Activated naive CD4-positive, alpha-beta T cell treated with anti-CD3 and anti-CD28 coated beads for 36 hours (primary cell): ENCODE measurements at places on chromosomes 5 and 9. TPM values are rescaled to one million over a fixed set of nuclear protein-coding genes. Genes with fewer than 3 reads are reported as not detected.

- DNase-seq, result no peak
Observed at GRCh38 chr9:134278286-134278685, 48.0 kb upstream of the RXRA start.

- no peak for DNase-seq
Observed at GRCh38 chr5:124941051-124942049, 194.9 kb upstream of the ZNF608 start.

DNA sequence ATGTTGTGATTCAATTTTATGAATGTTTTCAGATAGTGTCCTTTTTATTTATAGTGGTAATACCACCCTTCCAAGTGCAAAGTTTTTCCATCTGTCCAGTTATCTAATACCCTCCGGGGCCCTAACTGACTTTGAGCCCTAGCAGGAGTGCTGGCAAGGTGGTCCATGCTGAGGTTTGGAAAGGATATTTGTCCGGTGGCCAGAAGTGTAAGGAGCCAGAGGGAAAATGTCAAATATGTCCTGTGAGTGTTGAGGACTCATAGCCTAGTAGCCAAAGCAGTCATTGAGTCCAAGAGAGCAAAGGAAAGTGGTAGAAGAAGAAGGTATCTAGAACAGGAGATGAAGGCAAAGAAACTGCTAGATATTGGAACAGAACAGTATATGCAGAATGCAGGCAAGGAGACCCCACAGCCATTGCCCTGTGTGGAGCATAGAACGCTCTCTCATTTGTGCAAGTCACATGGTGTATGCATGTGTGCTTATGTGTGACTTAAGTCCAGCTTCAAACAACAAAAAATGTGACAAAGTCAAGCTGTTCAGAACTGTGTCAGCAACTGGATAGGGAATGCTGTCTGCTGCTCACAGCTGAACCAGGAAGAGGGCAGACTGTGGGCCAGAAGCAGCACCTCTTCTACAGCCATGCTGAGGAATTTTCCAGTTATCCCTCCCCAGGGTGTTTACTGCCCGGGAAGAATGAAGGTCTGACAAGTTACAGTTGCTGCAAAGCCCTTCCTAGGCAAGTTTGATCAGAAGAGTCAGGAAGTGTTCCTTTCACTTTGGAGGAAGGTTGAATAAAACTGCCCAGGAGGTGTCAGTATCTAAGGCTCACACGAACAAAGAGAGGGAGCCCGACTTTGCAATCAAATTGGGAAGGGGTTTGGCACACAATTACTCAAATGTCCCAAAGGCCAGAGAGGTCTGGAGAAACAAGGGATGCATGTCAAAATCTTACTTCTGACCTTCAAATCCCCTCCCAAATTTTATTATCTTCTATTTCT, 463.3 kb upstream of the DMAC1 start:
- no peak for DNase-seq

The DND1 gene
- 1.7 TPM for total RNA-seq

The EIF4E1B gene
- total RNA-seq, result not detected

The SLC1A3 gene
- total RNA-seq, result 0.99 TPM

DNA sequence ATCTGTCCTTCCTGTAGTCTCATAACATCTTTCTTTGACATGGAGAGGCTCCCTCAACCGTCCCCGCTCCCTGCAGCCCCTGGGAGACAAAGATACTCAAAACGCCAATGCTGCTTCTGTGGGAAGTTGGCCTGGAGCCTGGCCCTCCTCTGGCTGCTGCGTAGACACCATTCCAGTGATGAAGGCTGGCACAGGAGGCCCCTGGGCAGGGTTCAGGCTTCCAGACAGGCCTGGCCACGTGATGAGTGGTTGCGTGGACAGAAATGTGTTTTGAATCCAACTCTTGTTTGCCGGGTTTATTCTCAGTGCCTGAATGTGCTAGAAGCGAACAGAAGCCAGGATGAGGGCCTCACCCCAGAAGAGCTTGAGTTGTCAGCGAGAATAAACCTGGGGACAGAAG, 43.2 kb upstream of the NKX2-5 start:
- no peak for DNase-seq

The AJM1 gene
- total RNA-seq, result 1.7 TPM

DNA sequence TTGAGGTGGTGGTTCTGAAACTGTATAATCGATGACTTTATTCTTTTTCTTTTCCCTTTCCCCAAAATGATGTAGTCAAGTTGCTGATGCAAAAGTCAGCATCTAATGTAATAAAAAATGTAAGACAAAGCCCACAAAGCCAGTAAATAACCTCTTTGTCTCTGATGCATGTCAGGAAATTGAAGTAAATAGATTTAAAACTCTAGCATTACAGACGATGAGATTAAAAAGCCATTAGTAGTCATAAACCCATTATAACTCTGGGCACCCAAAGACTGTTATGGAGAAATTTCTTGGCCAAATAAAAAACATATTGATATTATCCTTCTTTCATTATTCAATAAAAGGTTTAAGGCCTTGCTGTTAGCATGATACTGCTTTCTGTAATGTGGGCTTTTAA, 548.7 kb downstream of the TUSC1 start:
- DNase-seq, result no peak

GRCh38 chr9:126965541-126966428, 51.2 kb downstream of the RALGPS1 start:
- peak; percentile 60 for DNase-seq

The ZNG1A gene
- 31.4 TPM for total RNA-seq

DNA sequence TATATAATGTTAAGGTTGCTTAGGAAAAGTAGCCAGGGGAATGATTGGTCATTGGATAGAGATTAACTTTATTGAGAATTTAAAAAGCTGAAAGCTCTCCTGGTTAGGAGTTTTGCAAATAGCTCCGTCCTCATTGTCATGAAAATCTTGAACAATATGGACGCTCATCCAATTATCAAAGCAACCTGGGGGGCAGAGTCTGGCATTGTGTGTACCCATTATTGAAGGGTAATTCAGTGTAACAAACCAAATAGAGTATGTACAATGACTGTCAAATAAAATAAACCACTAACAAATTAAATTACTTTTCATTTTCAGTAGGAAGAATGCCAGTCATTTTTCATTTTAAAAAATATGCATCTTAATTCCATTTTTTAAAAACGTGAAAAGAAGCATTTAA, 144.0 kb upstream of the GPR151 start:
- no peak for DNase-seq

The CSF2 gene
- total RNA-seq, result 0.30 TPM

GRCh38 chr9:7970681-7971330, 171.2 kb upstream of the DMAC1 start:
- DNase-seq, result no peak

DNA sequence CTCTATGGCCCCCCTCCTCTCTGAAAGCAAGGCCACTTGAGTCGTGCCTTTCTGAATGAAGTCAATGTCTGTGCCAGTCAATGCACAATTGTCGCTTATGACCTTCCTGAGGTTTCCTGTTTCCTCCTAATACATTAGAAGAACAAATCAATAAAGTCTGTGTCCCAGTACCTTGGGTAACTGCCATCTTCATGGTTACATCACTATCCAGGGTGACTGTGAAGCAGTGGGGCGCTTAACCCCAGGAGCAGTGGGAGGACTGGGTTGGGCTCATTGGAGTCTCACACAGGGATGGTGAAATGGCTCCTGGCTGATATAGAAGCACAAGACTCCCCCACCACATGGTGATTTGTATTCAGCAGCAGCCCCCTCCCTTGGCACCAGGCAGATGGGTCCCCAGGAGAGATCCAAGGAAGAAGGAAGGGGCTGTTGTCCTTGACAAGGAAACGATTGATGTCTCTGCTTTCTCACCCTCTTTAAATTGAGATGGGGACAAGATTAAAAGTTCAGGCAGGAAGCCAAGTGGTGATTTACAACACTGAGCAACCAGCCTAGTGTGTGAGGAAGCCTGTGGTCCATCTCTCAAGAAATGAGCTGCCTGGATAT, 261.9 kb upstream of the ZNF462 start:
- no peak for DNase-seq

DNA sequence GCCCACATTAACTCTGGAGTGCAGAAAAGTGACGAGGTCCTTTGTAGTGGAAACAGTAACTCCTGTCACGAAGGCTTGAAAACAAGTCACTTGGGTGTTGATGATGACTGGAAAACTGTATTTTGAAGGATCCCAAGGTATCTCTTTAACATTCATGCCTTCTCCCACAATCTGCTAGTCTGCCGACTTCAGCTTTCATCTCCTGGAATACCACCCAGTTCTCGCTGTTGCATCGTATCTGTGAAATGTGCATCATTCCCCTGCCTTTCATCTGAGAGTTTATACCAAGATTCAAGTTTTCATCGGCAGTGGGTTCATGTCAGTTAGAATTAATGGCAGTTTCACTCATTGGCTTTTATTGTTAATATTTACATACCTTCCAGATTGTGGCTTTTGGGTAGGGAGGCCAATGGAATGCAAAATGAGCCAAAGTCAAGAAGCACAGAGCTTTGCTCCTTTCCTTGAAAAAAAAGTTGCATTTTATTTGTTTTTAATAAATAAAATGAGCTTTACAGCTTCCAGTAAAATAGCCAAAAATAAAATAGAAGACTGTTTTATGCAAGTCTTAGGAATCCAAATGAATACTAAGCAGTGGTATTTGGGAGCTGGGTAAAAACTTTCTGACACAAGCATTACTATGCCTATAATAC, 575.2 kb upstream of the WWC1 start:
- DNase-seq, result no peak

The SPINK6 gene
- total RNA-seq, result not detected

DNA sequence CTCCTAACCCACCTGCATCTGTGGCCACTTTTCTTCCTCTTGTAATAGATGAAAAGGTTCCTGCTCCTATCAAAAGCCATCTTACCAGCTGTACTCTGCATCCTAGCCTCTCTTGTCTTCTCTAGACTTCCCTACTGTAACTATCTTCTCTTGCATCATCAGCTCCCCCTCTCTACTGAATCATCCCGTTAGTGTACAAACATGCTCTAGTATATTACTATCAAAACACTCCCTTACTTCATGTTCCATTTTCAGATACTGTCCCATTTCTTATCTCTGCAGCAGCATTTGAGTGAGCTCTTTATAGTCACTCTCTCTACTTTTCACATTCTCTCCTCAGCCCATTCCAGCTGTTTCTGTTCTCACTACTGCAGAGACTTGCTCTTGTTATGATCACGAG, 2.8 kb downstream of the SRA1 start:
- no peak for DNase-seq

GRCh38 chr5:156934450-156935211, 28.4 kb downstream of the TIMD4 start:
- peak; percentile 88 for DNase-seq

The TAF1L gene
- total RNA-seq, result 0.02 TPM

The CDX1 gene
- total RNA-seq, result not detected

DNA sequence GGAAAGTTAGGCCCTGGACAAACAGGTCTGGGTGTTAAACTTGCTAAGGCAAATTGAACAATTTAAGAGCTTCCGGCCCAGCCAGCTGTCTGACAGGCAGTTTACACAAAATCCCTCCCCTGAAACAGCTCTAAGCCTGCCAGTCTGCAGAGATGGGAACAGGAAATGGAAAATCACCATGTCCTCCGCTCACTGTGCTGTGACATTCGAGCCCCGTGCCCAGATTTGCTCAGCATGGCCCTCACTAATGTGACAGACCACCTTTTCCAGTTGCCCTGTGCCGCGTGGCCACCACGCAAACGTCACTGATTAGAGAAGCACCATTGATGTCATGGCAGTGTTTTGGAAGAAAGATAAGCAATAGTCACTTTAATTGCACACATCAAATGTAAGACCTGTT, 41.0 kb downstream of the CCNJL start:
- DNase-seq, result peak; percentile 51

GRCh38 chr9:96327694-96328352, 25.8 kb upstream of the HSD17B3 start:
- peak; percentile 70 for DNase-seq

The DBH gene
- not detected for total RNA-seq

- DNase-seq, result no peak
Observed at GRCh38 chr5:97181856-97182545, 1.0 kb downstream of the RIOK2 start.

The ECPAS gene
- 58.1 TPM for total RNA-seq

- peak; percentile 37 for DNase-seq
Observed at GRCh38 chr9:114836769-114837168, 30.9 kb upstream of the TNFSF15 start.

- no peak for DNase-seq
Observed at GRCh38 chr5:8848366-8848765, 697.5 kb downstream of the SEMA5A start.

DNA sequence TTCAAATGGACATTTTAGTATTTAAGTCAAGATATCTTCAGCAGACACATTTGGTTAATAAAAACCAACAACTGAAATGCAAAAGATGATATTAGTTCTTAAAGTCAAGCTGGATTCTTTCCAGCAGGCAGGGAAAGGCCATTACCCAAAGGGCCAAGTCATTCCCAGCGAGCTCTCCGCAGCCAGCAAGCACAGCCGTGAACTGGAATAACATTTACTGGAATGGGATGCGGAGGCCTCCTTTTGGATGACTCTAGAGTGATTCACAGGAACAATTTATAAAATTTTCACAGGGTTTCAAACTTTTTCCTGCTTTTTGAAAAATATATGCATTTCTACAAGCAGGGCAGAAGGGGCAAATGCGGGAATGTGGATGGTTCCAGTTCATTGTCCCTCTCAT, 76.6 kb upstream of the DAB2 start:
- no peak for DNase-seq

GRCh38 chr9:9997585-9997984, 615.2 kb downstream of the PTPRD start:
- no peak for DNase-seq

- DNase-seq, result no peak
Observed at GRCh38 chr9:35697486-35697885, 7.8 kb upstream of the TPM2 start.

GRCh38 chr9:673264-673965, 168.1 kb upstream of the DMRT1 start:
- no peak for DNase-seq

DNA sequence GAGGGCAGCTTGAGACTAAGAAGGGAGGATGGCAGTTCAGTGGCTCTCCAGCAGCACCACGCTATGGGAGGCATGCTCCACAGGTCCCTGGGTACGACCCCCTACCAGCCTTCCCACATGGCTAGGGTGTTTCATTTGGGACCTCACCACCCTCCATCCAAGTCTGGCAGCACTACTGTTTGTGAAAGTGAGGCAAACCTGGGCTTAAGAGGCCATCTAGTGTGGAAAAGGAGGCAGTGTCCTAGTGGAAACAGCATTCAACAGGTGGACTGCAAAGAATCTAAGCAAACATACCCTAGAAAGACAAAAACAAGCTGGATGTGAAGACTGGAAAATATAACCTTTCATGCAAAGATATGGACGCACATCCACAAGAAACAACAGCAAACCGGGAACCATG, 4.8 kb upstream of the C5orf47 start:
- no peak for DNase-seq
